CD4-positive, alpha-beta T cell treated with Interleukin-15 for 4 hours (primary cell): ENCODE measurements at places on chromosomes 5 and 9.

DNA sequence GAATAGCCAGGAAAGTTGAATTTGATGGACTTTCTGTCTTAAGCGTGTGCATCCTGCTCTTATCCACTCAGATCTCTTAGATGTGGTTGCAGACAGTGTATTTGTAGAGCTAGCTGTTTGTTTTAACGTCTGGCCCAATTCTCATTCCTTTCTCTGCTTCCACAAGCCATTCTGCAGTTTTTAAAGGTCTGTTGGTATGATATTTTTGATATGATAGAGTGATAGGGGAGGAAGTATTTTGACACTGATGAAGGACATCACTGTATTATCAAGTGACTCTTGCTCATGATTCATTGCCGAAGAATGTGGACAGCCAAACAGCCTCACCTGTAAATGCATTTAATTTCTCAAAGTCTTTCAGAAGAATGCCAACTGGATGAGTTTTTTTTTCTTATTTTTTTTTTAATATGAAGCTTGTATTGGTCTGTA lies 4.5 kb downstream of the TJP2 start:
- no peak for DNase-seq

DNA sequence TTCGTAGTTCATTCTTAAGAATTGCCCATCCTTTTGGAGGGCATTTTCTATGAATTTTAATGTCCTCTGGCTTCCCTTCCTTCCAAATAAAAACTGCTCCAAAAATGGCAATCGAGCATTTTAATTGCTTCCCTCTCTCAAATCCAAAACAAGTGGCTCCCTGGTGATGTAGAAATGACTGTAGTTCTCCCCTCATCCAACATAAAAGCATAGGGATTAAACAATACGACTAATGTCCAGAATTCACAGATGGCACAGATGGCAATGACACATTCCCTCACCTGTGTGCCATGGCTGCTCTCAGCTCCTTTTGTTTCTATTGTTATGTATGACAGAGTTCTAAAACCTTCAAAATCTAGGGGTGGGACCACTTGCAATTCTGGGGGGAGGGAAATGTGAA lies 417.3 kb downstream of the RAB3C start:
- no peak for DNase-seq

DNA sequence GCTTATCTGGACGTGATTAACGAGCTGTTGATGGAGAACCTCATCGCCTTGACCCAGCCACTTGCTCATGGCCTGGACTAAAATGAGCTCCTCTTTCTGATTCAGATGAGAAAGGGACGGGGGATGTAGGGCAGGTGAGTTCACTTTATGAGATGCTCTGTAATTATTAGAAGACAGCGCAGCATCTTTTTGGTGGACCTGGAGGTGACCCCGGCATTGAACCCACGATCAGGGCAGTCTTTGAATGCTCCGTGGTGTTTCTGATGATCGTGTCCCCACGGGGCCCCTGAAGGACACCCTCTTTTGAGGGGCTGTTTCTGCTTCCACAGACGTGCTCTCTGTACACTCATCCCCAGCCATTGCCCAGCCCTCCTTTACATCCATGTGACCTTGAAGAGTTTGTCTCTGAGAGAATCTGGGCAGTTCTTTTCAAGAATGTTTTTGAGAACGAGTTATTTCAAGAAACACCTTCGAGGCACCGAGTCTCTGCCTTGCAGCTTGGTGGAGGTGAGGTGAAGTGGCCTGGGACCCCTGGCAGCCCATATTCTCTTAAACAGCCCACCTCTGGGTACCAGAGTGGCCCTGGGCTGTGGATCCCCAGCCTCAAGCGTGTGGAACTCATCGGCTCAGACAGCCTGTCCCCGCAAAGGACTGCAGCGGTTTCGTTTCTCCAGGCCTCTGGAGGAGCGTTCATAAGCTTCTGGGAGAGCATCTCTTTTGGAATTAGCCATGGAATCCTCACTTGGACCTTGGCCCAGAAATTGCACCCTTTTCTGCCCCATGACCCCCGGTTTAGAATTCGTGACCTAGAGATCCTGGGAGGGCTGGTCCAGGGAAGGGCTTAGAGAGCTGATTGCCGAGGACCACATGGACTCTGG lies 50.3 kb downstream of the COL5A1 start:
- DNase-seq: no peak

DNA sequence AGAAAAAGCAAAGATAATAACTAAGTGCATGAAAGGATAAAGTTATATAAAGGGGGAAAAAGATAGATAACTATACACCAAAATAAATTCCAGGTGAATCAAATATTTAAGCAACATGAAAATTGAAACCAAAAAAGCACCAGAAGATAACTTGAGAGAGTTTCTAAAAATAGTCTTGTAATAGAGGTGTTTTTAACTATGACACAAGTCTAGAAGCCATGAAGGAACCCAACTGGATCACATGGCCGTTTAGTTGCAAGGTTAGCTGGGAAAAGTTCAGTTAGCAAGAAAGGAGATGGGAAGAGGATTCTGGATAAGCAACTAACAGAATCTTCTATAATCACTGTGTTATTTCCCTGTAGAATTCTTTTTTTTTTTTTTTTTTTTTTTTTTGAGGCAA lies 9.2 kb upstream of the RASA1 start:
- DNase-seq: no peak

DNA sequence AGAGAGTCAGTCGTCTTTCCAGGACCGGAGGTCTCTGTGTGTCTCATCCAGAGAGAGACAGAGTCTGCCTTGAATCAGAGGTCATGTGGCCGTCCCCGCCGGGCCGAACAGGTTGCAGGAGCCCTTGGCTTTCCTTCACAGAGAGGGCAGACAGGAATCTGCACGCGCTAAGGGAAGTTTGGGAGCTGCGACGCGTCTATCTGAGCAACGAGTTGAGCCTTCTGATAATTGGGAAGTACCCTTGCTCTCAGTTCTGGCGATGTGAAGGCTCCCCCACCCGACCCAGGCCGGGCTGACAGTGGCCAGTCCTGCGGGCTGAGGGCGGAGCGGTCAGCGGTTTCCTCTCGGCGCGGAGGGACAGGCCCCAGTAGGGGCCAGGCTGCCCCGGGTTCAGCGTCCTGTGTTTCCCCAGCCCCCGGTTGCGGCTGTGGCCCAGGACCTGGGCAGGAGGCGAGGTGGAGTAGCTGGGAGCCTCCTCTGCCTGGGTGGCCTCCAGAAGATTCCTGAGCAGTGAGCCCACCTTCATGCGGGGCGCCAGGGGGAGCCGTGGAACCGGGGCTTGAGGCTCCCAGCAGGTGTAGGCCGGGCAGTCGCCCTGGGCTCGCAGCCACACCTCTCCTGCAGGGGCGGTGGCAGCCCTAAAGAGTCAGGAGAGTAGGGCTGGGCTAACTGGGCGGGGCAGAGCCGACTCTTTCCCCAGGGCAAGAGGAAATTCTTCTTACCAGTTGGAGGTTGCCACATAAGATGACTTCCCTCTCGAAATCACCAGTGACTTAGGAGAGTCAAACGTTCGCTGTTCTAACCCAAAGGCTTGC lies 13.9 kb downstream of the NR2F1 start:
- DNase-seq: no peak

DNA sequence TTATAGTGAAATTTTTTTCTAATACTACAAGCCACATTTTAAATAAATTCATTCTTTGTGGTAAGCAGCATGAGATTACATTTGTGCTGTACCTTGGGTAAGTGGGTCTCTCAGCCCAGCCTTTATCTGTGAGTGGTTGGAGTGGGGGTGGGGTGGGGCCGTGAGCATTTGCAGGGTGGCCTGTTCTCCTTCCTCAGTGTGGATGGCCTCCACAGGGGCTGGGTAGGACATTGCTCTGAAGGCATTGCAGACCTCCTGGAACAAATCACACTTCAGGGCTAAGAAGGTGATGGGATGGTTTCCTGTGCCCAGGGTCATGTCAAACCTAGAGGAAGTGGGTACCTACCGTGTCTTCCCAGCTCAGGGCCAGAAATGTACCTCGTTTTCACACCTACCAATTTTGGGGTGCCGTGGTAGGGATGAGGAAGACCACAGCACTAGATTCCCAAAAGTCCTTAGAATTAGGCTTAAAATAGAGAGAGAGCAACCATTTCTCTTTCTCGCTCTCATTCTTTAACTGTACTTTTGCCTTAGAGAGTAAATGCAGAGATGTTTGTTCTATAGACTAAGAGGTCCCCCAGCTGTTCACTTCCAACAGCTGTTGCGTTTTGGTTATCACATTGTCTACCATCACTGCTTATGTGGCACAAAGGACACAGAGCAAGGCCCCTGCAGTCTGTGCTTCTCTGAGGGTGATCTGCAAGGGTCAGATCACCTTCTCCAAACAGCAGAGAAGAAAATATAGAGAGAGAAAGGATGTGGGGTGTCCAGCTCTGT lies 83.4 kb upstream of the CTSL start:
- DNase-seq: no peak

- DNase-seq: no peak
Observed at GRCh38 chr9:120985819-120986222, 59.2 kb upstream of the TRAF1 start.

DNA sequence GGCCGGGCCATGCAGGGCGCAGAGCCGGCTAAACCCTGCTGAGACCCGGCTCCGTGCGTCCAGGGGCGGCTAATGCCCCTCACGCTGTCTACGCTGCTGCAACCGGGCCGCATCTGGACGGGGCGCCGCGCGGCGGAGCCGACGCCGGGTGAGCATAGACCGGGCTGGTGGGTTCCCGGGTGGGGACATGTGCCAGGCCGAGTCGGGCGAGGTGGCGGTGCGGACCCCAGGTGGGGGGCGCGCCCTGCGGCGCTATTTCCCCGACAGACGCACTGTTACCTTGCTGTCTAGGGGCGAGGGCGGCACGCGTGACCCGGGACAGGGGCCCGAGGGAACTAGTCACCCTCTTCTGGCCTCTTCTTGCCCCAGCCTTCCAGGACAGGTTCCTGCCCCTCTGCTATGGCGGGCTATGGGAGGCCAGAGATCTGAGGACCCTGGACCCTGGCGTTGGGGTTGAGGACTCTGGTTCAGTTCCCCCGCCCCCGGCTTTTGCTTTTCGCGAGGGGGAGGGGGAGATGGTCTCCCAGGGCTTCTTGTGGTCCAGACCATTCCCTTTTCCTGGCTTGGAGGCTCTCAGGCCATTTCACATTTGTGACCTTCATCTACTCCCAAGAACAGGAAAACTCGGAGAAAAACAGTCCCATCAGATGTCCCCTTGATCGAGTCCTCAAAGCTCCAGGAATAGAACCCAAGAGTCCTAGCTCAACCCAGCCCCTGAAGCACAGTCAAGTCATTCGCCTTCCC lies 536 bp downstream of the SLC27A4 start:
- no peak for DNase-seq

DNA sequence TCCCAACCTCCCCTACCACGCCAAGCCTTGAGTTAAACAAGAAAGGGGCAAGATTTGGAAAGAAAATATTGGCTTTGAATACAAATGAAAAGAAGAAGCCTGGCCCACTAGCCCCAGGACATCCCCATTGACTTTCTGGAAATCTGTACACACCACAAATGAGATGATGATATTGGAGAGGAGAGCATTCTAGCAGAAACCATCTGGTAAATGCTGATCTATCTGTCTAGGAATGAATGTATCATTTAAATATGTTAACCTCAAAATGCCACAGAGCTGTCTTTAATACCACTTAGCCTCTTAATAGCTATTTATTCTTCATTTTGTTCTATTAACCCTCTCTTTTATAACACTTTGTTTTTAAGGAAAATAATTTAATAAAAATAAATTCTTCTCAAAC lies 270.2 kb upstream of the PDE4D start:
- no peak for DNase-seq

- DNase-seq: no peak
Observed at GRCh38 chr5:179303451-179304200, 41.6 kb downstream of the ADAMTS2 start.

DNA sequence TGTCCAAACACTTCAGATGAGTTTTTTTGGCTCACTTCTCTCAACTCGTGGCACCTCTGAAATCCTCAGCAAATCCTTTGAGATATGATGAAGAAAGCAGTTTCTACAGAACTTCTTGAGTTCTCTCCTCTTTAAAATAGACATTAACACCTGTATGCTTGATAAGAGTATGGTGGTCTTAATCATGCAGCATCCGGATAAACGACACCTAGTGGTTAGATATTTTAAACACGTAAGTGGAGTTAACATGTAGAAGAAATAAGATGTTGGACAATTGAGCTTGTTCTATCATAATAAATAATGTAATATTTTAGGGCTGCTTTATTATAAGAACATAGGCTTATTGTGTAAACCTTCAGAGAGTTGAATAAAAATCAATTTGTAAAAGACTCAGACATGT lies 324.8 kb downstream of the CYLC2 start:
- DNase-seq: no peak

GRCh38 chr5:172669386-172670004 lies 28.4 kb downstream of the NEURL1B start:
- DNase-seq: no peak

DNA sequence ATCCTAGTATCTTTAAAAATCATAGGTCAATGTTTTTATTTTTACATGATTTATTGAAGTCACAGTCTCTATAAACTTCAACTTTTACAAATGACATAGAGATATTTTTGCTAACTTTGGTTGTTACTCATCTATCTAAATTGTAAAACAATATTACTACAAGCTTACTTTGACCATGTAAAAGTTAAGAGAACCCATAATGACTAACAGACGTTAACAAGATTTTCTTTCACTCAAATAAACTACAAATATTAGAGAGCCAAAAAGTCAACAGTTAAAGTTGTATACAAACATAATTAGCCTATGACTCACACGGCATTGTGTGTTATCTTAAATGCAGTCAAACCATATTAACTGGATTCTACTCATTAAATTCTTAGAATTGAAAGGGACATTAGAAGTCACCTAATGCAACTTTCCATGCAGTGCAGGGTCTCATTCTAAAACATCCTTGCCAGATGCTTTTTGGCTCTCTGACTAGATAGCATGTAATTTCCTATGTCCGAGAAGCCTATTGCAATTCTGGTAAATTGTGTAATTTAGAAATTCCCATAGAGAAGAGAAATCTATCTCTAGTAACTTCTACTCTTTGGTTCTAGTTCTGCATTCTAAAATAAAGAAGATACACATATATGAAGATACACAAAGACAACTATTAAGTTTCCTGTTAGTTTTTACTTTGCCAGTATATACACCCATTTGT lies 42.2 kb upstream of the UGT3A2 start:
- no peak for DNase-seq

- DNase-seq: no peak
Observed at GRCh38 chr9:115099901-115100300, 18.1 kb downstream of the TNC start.

DNA sequence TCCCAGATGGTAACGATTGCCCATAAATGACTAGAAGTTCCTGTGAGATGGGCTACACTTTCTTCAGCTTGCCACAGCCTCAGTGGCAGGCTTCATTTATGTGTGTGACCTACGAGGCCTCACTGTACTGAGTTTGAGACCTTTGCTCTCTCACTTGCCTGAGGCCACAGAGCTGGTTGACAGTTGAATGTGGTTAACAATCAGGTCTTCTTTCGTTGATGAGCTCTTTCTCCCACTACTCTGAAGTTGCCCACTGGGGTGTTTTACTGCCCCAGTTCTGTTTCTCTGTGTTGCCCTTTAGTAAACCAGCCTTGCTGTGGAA lies 70.5 kb downstream of the CYFIP2 start:
- no peak for DNase-seq

GRCh38 chr5:168424594-168425323 lies 61.5 kb upstream of the RARS1 start:
- DNase-seq: no peak
